ENCODE measurements at places on chromosomes 4 and X.

DNA sequence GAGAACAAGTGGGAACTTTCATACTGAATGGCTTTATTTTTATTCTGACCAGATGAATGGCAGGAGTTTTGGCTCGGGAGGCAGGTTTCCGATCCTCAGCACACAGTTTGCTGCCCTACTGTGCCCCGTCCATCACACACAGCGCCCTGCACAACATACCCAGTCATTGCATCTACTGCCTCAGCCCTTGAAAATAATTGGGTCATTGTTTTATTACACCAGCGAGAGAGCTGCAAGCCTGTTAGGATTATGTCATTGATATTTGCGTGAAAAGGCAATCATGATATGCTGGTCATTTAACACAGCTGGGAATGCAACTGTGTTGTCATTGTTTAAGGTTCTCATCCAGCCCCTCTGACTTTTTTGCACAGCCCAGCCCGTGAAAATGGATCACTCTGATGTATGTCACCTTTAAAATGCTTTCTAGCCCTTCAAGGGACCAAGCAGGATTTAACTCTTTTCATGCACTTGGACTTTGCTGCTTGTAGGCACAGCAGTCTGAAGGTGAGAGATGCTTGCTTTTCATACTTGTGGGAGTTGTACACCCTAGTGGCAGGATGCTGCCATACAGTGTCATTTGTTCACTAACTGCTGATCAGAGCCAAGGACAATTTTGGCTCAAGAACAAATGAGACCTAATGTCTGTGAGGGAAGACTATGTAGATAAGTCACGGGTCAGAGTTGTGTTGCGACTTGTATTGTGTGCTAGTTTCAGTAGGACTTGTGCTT, 62.3 kb downstream of the RTL9 start:
- no peak for DNase-seq

- DNase-seq = no peak
Observed at GRCh38 chr4:83208371-83209365, 75.9 kb downstream of the COQ2 start.

- no peak for DNase-seq
Observed at GRCh38 chr4:185437809-185438208, 12.0 kb upstream of the UFSP2 start.

DNA sequence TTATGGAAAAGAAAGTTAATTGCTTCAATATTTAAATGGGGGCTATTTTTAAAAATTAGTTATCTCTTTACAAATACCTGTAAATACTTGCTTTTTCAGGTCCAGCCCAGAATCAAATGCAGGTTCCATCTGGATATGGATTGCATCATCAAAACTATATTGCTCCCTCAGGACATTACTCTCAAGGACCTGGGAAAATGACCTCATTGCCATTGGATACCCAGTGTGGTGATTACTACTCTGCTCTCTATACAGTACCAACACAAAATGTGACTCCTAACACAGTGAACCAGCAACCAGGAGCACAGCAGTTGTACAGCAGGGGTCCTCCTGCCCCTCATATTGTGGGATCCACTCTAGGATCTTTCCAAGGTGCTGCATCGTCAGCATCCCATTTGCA, 29.2 kb downstream of the SEC24B start:
- DNase-seq = no peak

GRCh38 chr4:8846046-8846720, 25.5 kb downstream of the HMX1 start:
- no peak for DNase-seq

GRCh38 chr4:155960522-155960921, 6.9 kb upstream of the CTSO start:
- DNase-seq = no peak

DNA sequence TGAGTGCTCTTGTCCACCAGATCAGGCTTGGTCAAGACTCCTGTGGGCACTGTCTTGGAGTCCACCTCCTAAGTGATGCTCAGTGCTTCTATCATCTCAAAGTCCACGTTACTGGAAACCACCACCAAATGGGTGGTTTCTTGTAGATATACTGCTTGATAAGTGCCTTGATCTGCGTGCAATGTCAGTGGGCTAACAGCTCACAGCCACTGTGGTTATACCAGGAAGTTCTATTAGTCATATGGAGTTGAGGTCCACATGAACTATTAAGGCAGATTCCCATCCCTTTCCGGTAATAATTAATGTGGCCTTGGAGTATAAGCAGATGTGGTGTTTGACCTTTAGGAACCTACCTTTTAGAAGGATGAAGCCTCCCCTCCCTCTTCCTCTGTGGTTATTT, 161.9 kb downstream of the ZNF518B start:
- no peak for DNase-seq

DNA sequence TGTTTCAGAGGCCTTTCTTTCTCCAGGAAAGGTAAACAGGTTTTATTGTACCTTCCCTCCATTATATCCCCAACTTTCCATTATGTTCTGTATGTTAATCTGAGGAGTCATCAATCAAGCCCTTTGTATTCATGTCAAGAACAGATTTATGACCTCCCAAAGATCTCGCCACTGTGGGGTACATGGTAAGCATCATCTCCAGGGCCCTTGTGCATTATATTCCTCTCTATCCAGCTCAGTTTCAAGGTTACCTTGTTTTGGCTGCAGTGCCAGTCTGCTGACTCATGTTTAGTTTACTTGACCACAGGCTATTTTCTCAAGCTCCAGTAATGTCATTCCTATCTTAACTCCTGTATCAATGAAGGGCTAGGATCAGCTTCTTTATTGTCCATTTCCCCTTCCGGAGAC, 125.1 kb upstream of the FRMPD4 start:
- no peak for DNase-seq

GRCh38 chr4:108044951-108045686, 55.4 kb downstream of the HADH start:
- DNase-seq = no peak

Measured in cerebellum (tissue), 4 donors.